ENCODE measurements at places on chromosomes 3 and 15.

- no peak for DNase-seq
Observed at GRCh38 chr3:105254154-105254553, 112.6 kb upstream of the ALCAM start.

GRCh38 chr15:99282586-99282985, 31.3 kb downstream of the LRRC28 start:
- no peak for DNase-seq

DNA sequence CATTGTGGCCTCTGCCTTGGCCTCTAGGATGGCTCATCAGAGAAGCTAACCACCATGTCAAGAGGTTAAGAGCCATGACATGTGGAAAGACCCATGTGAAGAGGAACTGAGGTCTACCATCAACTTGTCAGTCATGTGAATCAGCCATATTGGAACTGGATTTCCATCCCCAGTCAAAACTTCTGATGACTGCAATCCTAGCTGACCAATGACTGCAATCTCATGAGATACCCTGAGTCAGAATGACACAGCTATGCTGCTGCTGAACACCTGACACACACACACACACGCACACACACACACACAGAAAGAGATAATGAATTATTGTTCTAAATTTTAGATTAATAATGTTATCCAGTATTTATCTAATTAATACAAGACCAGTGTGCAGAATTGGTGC, 337.5 kb upstream of the LMCD1 start:
- DNase-seq, result no peak

DNA sequence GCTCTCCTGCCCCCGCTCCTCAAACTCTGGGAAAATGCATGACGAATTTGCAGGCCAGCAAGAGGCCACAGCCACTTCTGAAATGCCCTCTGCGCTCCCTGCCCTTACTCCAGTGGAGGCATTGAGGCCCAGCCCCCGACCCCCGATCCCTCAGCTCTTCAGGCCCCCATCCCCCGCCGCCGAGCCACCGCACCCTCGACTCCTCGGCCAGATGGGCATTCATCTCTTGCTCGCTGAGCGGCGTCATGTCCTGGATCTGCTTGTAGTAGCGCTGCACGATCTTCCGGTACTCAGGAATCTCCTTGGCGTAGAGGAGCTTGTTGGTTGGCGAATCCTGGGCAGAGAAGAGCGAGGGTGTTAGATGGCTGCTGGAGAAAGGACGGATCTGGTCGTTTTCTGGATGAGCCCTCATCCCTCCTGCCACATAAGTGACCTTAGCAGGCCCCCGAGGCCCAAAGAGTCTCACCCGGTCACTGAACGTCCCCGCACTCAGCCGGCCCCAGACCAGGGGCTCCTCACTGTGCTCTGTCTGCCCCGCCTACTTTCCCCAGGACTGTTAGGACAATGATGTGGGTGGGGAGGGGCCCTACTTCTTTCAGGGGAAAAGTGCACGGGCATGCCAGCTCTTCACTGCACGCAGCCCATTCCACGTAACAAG, 14.0 kb downstream of the H1-8 start:
- no peak for DNase-seq

GRCh38 chr15:40252438-40253166, 13.7 kb downstream of the PAK6 start:
- no peak for DNase-seq

GRCh38 chr15:39698444-39699390, 83.9 kb downstream of the FSIP1 start:
- no peak for DNase-seq

- no peak for DNase-seq
Observed at GRCh38 chr15:76309601-76310330, 1.5 kb downstream of the ETFA start.

GRCh38 chr3:159922861-159923312, 65.7 kb upstream of the IL12A start:
- DNase-seq, result no peak

DNA sequence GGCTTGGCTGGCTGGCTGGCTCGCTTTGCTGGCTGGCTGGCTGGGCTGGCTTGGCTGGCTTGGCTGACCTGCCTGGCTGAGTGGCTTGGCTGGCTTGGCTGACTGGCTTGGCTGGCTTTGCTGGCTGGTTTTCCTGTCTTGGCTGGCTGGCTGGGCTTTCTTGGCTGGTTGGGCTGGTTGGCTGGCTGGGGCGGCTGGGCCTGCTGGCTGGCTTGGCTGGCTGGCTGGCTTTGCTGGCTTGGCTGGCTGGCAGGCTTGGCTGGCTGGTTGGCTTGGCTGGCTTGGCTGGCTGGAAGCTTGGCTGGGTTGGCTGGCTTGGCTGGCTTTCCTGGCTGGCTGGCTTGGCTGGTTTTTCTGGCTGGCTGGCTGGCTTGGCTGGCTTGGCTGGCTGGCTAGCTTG, 435.6 kb downstream of the GOLGA6L6 start:
- DNase-seq, result no peak

DNA sequence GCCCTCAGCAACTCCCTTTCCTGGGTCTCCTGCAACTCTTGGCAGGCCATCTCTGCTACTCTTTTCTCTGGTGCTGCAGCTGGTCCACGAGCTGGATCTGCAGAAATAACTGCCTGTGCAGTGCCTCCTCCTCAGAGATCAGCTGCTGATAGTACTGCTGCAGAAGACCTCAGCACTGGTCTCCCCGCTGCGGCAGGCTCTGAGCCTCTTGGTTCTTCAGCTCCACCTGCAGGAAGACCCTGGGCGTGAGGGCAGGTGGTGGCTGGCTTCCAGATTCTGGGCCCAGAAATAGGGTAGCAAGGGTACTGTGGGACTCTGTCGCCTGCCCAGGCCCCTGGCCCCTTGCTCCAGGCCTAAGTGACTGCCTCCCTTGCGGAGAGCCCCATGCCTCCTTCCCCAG, 79.7 kb upstream of the C2CD4B start:
- no peak for DNase-seq

DNA sequence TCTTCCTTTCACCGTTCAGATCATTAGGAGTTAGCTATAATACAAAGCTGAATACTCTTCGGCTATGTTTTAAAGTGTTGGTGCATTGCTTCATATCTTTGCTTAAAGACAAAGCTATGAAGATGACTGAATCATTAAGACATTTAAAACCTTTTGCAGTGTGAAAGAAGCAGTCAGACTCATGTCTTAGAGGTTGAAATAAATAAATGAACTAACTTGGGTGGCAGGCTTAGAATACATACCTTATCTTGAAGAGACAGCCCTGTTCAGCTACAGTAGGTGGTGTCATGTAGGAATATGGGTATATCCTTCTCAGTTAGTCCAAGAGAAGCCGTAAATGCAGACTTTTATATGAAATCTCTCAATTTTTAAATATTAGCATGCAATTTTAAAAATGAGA, 63.4 kb downstream of the OPA1 start:
- no peak for DNase-seq

GRCh38 chr15:27707257-27707656, 391.9 kb downstream of the OCA2 start:
- no peak for DNase-seq

GRCh38 chr3:49030321-49030720, 1.1 kb upstream of the IMPDH2 start:
- DNase-seq, result no peak

GRCh38 chr3:2465842-2466241, 367.2 kb downstream of the CNTN4 start:
- DNase-seq, result no peak

DNA sequence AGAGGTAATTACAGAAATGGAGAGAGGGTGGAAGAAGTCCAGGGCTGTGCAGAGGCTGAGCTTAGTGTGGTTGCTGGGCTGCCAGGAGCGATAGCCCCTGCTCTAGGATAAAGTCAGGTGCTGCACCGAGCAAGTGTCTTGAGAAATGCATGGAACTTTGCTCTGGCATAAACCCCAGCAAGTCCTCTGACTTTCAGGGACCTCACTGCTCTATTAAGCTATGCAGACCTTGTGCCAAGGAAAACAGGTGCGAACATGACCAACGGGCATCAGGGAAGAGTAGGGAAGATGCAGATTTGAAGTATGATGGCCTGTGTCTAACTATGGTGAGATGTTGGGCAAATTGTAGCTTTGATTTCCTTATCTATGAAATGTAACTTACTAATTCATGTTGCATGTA, 416.8 kb downstream of the NR2F2 start:
- no peak for DNase-seq

DNA sequence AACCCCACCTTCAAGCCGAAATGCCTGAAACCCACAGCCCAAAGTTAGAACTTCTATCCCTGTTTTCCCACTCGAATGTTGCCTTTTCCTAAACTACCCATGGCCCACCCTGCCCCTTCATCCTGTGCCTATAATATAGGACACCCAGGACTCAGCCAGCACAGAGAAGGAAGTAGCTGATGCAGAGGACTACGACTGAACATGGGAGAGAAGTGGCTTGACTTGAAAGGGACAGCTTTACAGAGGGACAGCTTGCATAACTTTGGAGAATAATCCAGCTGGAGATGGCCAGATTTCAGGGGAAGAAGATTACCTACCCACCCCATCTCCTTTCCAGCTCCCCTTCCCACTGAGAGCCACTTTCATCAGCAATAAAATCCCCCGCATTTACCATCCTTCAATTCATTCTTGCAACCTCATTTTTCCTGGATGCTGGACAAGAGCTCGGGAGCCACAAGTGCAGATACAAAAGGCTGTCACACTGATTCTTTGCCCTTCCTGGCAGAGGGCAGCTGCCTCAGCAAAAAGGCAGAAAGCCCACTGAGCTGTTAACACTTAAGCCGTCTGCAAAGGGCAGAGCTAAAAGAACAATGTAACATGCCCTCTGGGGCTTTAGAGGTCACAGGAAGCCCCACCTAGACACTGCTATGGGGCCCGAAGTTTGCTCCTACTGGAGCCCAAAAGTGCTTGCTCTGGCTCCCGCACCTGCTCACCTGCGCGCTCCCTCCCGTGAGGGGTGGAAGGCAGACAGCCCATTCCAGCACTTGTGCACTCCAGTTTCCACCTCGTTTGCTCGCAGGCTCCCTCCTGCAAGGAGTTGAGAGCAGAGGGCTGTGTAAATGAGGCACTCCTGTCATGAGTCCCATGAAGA, 224.0 kb downstream of the TBC1D5 start:
- DNase-seq, result no peak

GRCh38 chr15:36645106-36645505, 65.7 kb downstream of the CDIN1 start:
- DNase-seq, result no peak

DNA sequence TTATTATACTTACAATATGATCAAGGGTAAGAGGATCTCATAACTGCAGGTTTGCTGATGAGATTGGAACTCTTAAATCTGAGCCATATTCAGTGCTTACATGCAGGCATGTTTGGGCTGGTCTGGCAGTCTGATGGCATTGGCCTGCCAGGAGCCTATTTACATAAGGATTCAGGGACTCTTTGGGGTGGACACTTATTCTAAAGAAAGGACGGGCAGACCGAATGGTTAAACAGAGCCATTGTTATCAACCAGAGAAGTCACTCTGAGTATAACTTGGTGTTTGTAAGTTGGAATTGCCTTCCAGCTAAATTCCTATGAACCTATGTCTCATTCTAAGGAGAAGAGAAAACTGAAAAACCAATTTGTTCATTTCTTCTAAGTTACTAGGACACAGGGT, 932.8 kb downstream of the IGSF11 start:
- DNase-seq, result no peak

DNA sequence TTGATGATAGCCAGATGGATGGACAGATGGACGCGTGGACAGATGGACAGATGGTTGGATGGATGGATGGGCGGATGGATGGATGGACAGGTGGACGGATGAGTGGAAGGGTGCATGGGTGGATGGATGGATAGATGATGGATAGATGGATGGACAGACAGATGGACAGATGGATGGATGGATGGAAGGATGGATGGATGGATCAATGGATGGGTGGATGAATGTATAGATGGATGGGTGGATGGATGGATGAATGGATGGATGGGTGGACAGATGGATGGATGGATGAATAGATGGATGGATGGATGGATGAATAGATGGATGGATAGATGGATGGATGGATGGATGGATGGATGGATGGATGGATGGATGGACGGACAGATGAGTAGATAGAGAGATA, 40.9 kb downstream of the GABRB3 start:
- no peak for DNase-seq

DNA sequence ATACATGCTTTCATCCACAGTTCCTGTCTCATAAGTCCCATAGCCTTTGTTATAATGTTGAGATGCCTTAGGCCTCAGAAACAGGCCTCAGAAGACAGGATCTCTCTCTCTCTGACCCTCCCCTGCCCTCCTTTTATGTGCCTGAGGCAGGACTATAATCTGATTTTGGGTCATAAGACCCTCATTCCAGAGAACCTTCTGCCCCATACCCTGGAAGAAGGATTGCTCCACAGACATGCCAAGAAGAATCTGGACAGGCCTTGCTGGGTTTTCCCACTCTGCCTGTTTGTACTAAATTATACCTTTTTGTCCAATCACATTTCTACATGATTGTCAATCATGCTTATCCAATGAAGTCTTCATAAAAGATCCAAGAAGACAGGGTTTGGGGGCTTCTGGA, 57.2 kb upstream of the MME start:
- DNase-seq, result no peak

GRCh38 chr3:181402347-181402746, 309.4 kb upstream of the SOX2 start:
- DNase-seq, result no peak

DNA sequence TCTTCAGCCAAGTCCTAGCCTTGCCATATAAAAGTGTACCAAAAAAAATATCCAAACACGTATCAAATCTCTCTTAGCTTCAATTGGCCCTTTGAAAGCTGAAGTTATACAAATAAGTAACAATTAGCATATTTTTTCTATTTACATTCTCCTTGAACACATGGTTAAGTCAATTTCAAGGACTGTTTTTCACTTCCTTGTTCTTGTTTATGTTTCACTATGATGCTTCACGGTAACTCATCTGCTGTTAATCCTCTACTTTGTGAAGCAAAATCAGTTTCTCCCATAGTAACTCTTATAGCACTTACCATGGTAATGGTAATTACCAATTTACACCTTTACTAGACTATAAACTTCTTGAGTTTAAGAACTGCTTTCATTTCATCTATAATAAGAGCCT, 10.6 kb upstream of the SPRED1 start:
- DNase-seq, result no peak

DNA sequence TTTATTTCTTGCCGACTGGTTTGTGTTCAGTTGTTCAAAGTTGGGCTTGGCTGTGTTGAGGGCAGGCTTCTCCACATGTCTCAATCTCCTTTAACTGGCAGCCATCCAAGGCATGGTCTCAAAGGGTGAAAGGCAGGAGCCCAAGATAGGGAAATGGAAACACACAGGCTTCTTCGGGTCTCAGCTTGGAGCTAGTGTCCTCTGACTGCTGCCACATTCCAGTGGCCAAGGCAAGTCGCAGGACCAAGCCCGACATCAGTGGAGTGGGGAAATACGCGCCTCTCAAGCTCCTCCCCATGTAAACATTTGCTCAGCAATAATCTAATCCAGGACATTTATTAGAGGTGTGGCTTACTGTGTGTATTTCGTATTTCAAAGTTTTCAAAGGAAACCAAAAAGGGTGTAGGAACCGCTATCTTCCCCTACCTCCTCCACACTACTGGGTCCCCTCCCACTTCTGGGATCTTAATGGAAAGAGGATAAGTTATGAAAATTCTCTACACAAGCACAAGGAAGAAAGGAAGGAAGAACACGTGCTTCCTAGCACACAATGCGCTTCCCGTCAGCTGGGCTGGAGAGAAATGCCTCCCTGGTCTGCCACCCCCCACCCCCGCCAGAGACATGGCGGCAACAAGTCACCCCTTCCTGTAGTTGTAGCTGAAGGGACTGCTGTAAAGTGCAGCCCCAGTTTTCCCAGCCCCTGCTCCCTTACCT, 181.7 kb downstream of the FAM43A start:
- DNase-seq, result no peak

Data from stimulated activated CD4-positive, alpha-beta T cell treated with anti-CD3 and anti-CD28 coated beads, Interleukin-1b, Interleukin-23, amount 100 ng/mL, for 1 hour (primary cell).